Stimulated activated CD8-positive, alpha-beta memory T cell treated with anti-CD3 and anti-CD28 coated beads, Interleukin-7, amount 100 ng/mL, for 1 hour (primary cell): ENCODE measurements at places on chromosomes 5 and 9.

DNA sequence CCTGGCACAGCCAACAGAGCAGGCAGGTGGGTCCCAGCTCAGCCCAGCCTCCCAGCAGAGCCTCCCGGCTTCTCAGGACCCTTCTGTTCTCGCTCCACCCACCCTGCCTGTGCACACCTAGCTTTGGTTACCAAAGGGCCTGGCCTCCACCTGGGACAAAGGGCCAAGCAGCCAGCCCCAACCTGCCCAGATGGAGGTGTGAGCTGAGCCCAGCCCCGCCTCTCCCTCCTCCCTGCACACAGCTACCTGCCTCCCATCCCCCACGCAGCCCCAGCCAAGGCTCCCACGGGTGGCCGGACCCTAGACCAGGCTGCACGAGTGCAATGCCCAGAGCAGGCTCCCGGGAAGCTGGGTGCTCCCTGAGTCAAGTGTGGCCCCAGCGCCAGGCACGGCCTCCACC lies 5.6 kb downstream of the TPRN start:
- DNase-seq = no peak

DNA sequence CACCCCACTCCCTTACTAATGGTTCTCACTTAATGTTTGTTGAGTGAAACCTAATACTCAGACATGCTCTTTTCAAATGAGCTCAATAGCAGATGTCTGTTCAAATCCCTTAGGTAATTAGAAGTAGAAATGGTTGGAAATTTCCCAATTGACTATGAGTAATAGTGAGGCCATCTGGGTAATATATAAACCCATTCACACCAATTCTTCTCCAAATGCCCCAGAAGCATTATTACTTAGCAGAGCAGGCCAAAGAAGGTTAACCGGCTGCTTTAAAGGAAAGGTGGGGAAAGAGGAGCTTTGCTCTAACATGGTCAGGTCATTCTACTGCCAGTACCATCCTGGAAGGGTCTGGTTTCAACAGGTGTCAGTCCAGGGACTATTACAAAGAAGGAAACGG lies 119.5 kb upstream of the MTAP start:
- DNase-seq = no peak

GRCh38 chr9:3976865-3977613 lies 322.8 kb downstream of the GLIS3 start:
- DNase-seq = no peak

DNA sequence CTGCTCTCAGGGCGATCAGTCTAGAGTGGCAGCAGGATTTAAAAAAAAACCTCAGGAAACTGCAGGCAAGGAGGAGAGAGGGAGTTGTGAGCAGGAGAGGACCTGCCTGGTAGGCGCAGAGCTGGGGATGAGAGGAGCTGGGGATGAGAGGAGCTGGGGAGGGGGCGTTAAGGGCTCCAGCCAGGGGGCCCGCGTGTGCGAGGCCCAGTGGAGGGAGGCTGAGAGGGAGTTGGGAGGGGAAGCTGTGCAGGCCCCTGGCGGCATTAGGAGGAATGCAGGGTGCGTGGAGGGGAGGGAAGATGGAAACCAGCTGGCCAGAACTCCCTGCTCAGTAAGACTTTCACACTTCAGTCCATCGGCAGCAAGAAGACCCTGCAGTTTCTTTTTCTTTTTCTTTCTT lies 45.2 kb upstream of the HMCN2 start:
- DNase-seq = no peak

- no peak for DNase-seq
These were observed 68.3 kb downstream of the IL6ST start for GRCh38 chr5:55926476-55926875.

DNA sequence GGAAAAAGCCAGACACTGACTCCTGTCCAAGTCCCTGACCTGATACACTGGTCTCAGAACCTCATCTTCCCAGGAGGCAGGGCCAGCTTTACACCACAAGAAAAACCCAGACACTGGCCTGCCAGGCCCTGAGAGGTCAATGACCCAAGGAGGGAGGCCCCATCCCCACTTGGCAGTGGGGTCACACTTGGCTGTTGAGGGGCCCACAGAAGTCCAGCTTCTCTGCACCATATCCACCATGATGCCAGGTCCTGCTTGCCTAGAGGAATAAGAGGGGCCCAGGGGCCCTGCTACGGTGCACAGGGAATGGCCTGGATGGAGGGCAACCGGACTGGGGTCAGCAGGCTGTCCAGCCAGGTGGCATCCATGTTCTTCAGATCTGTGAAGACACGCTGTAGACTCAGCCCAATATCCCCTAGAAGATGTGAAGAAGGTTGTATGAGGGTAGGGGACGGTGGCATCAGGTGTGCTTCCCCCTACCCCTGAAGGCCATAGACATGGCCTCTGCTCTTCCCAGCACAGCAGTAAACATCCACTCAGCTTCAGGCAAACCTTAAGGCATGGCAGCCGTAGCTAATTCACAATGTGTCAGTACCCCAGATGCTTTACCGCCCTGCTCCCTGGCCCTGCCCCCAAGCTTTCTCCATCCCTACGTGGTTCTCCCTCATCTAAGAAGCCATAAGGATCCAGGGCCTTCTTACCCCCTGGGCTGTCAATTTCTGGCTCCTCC lies 6.7 kb downstream of the IRF1 start:
- DNase-seq = no peak
